ENCODE measurements at places on chromosomes 12 and 14.
A peak's percentile ranks its signal among the peaks of the same experiment; 100 is the strongest.

GRCh38 chr12:107484230-107484629 lies 201.4 kb upstream of the PWP1 start:
- no peak for DNase-seq

GRCh38 chr14:88870777-88871176 lies 46.3 kb downstream of the TTC8 start:
- DNase-seq, result no peak

GRCh38 chr14:88840926-88841325 lies 16.5 kb downstream of the TTC8 start:
- DNase-seq, result no peak

DNA sequence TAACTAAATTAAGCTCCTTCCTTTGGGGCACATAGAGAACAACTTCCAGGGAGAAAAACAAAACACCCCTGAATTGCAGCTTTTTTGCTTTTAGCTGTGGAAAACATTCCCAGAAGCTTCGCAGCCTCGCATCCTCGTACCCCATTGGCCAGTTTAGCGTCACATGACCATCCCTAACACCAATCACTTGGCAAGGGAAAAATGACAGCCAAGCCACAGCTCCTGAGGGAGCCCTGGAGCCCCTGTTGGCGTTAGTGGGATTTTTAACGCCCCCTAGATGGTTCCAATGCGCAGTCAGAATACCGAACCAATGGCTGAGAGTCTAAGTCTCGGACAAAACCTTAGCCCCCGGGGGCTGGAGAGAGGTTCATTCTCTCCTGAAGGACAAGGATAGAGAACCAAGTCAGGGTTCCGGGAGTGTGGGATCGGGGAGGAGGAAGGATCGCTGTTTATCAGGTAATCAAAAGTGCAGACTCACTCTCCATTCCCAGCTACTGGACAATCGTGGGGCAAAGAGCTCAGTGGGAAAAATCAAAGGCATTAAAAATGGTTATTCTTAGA lies 135.6 kb upstream of the HIF1A start:
- no peak for DNase-seq

GRCh38 chr14:92458136-92459029 lies 55.2 kb upstream of the RIN3 start:
- no peak for DNase-seq

- DNase-seq, result no peak
These were observed 163.4 kb downstream of the RAD51B start for GRCh38 chr14:67982711-67983608.

DNA sequence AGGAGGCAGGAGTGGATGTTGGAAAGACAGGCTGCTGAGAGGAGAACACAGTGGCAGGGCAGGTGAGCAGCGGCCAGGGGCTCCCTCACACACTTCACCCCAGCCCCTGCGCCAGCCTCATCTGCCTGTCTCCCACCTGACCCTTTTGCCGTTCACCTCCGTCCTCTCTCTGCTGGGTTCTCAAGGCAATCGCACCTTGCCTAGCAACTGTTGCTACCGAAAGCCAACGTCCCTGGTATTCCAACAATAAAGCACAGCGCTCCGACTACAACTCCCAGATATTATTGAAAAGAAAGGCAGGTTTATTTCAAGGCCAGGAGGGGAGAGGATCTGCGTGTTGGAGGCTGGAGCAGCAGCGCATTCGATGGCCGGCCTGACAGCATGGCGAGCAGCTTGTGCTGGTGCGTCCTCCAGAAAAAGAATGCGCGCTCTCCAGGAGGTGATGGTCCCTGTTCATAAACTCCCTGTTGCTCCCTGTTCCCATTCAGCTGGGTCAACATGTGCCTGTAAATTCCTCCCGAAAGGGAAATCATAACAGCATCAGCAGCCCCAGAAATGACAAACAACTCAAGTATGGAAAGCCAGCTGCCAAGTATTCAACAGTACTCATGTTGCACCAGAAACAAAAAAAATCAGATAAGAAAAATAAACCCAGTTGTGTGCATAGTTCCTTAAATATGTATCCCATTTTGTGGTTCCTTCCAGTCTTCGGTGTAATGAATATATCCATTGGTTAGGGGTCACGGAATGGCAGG lies 153.0 kb upstream of the DIO3 start:
- DNase-seq, result no peak

DNA sequence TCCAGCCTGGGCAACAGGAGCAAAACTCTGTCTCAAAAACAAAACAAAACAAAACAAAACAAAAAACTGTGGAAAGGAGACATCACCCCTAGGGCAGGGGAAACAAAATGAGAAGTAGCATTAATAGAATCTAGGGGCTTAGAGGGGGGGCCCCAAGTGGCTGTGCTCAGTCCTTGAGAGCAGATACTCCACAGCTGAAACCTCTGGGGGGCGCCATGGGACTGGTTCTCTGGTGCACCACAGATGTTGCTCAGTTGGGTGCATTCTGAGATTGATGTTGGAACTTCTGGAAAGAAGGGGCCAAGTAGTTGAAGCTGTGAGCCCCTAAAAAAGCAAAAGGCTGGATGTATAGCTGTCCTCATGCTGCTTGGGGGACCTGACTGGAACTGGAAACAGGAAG lies 11.8 kb upstream of the SYNE2 start:
- peak; percentile 68 for DNase-seq

DNA sequence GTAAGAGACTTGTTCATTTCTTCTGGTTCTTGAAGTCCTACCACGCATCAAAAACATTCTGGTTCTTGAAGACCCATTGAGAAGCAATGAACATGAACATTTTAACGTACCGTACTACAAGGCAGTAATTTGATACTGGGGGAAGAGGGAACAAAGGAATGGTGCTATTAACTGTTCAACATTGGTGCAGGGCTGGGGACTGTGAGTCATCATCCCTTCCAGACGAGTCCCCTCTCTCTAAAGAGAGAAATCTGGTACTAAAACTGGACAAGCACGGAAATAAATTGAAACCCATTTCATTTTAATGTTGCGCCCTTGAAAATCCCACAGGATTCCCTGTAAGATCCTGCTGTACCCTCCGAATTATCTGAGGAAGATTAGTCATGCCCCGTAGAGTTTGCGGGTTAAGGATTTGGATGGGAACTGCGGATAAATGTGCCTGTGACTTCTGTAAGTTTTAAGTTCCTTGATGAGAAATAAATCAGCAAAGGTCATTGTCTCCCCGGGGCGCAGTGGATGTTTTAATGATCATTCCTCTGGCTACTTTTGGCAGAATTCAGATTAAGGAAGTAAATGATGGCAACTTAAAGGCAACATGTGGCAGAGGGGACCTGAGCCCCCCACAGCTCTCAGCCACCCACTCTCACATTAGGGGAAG lies 78.6 kb downstream of the KCNK13 start:
- DNase-seq, result no peak

- no peak for DNase-seq
These were observed 11.3 kb downstream of the SCARB1 start for GRCh38 chr12:124852329-124852831.

- no peak for DNase-seq
These were observed 627.4 kb downstream of the DIO2 start for GRCh38 chr14:79583738-79584408.
